ENCODE measurements at places on chromosomes 16 and 17. TPM values are rescaled to one million over a fixed set of nuclear protein-coding genes. Genes with fewer than 3 reads are reported as not detected.

The TPPP3 gene
- 52.6 TPM for polyA plus RNA-seq

DNA sequence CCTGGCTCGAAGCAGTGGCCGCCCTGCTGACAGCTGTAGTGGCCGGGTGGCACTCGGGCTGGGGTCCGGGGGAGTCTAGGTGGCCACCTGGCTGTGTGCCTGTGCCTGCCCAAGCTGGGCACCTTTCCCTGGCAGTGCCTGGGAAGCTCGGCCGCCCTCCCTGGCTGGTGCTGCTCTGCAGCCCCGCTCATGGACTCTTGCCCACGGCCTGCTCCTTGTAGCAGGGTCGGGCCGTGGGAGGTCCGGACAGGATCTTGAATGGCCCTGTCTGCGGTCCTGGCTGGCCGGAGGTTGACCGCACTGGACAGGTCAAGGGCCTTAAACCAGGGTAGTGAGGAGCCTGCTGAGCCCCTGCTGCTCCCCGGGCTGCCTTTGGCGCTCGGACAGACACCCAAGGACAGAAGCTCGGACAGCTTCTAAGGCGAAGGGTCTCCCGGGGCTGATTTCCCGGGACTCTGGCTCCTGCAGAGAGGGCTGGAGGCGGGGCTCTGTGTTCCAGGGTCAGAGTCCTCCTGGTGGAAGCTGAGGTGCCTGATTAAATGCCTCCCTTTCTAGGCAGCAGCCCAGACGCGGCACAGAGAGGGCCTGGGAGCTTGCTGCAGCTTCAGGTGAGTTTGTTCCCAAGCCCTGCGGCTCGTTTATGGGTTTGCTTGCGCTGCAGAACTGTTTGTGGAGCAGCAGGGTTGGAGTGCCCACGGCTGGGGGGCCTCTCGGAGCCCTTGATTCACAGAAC, 6.0 kb downstream of the CAPN15 start:
- no peak for DNase-seq

The TM4SF5 gene
- 2.2 TPM for polyA plus RNA-seq

The GUCY2D gene
- not detected for polyA plus RNA-seq

The ZNF668 gene
- 6.4 TPM for polyA plus RNA-seq

DNA sequence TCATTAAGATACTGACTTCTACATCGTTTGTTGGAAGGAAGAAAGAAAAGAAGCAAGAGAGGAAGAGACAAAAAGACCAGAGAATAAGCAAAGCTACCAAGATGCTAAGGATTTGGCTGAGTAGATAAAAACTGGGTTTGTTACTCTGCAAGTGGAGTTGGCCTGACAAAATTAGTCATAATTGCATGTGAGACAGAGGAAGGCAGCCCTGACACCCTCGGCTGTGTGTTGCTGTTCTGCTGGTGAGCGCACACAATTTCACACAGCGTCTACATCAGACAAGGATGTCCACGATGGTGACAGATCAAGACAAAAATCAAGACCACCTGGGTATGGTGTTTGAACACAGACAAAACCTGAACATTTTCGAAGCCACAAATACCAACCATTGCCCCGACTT, 75.4 kb upstream of the FA2H start:
- no peak for DNase-seq

DNA sequence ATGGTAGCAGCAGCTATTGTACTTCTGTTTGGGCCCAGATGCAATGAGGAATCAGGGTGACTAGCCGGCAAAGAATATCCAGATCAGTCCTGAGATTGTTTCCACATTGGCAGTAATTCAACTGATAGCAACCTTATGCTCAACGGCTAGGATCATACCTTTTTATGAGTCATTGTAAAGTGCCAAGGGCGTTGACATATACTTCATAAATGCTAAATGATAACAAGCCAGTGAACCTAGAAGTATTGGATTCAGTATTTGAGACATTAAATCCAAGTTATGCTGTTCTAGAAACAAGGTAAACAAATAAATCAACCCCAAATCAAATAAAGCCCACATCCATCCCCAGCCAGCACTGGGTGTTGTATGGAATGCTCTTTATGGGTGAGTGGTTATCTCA, 207.1 kb upstream of the ZFHX3 start:
- no peak for DNase-seq

DNA sequence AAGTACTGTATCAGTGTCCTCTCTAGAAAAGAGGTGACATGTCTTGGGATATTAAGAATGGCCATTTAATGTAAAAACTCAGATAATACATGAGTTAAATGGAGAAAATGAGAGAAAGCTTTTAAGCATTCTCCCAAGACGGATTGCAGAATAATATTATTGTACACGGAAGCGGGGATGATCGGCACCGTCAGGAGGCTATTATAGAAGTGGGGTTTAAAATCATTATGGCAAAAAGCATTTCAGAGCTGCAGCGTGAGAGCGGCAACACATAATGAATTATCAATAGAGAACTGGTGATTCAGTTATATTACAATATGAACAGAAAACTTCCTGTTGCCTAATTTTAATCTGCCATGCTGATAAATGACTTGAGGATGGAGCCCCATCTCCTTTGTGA, 261.7 kb upstream of the IRX3 start:
- no peak for DNase-seq

The SSTR5 gene
- polyA plus RNA-seq, result 0.17 TPM

The MAFG gene
- 9.6 TPM for polyA plus RNA-seq

DNA sequence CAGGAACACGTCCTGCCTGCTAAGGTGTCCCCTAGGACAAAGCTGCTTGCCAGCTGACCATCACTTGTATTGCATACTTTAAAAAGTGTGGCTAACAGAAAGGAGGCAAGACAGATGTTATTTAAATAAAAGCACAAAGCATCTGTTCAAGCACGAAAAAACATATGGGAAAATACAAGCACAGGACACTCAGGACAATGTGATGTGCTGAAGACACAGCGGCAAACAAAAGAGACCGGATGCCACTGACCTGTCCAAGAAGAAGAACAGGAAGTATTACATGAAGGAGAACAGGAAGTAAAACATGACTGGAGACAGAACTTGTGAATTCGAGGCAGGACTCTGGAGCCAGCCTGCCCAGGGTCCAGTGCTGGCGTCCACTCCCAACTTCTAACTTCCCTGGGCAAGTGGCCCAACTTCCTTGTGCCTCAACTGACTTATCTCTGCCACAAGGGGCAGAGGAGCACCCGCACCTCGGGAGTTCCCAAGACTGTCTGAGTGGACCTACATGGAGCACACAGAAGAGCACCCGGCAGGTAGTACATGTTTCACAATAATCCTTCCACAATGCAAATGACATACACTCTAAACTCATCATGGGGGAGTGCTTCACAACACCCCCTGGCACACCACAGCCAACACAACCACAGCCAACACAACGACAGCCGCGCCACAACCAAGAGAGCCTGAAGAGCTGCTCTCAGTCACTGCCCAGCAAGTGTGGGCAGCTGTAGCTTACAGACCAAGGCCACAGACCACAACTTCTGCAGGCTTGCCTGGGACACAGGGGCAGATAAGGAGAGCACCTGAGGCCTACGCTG, 36.6 kb downstream of the ANKRD11 start:
- no peak for DNase-seq

- no peak for DNase-seq
These were observed 71.1 kb upstream of the AMZ2 start for GRCh38 chr17:68176718-68177117.

GRCh38 chr17:65553646-65554552, 7.5 kb downstream of the AXIN2 start:
- DNase-seq, result no peak

DNA sequence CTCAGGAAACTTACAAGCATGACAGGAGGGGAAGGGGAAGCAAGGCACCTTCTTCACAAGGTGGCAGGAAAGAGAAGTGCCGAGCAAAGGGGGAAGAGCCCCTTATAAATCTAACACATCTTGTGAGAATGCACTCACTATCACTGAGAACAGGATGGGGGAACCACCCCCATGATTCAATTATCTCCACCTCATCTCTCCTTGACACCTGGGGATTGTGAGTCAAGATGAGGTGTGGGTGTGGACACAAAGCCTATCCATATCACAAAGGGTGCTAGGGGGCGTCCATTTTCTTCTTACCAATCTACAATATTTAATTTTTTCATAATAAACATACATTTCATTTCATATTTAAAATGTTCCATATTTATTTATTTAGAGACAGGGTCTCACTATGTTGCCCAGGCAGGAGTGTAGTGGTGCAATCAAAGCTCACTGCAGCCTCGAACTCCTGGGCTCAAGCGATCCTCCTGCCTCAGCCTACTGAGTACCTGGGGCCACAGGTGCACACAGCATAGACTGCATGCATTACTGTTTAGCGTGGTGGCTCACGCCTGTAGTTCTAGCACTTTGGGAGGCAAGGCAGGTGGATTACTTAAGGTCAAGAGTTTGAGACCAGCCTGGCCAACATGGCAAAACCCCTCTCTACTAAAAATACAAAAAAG, 26.5 kb upstream of the FAAP100 start:
- no peak for DNase-seq

- DNase-seq, result no peak
These were observed 3.8 kb upstream of the ZNF764 start for GRCh38 chr16:30562021-30562420.

DNA sequence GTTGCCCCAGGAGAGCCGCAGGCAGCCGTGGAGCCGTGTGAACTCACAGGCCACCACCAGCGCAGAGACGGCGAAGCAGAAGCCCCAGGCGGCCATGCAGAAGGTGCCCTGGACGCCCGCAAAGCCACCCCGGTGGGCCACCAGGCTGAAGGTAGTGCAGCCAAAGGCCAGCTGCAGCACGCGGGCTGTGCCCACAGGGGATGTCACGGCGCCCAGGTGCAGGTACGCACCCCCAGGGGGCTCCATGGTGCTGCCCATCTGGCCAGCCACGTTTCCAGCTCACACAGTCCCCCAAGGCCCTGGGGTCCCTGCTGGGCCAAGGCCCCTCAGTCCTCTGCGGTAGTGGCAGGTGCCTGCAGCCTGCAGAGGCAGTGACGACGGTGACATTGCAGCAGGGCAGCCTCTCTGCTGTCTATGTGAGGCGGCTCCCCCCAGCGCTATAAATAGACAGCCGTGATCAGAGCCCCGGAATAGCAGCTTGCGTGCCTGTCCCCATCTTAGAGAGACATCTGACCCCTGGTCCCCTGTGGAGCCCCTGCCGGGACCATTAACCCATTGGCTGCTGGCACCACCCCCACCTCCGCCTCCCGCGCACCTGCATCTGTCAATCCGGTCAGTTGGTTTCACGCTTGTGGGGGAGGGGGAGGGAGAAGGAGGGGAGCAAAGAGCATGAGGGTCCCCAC, 4.5 kb upstream of the PYCR1 start:
- DNase-seq, result no peak

DNA sequence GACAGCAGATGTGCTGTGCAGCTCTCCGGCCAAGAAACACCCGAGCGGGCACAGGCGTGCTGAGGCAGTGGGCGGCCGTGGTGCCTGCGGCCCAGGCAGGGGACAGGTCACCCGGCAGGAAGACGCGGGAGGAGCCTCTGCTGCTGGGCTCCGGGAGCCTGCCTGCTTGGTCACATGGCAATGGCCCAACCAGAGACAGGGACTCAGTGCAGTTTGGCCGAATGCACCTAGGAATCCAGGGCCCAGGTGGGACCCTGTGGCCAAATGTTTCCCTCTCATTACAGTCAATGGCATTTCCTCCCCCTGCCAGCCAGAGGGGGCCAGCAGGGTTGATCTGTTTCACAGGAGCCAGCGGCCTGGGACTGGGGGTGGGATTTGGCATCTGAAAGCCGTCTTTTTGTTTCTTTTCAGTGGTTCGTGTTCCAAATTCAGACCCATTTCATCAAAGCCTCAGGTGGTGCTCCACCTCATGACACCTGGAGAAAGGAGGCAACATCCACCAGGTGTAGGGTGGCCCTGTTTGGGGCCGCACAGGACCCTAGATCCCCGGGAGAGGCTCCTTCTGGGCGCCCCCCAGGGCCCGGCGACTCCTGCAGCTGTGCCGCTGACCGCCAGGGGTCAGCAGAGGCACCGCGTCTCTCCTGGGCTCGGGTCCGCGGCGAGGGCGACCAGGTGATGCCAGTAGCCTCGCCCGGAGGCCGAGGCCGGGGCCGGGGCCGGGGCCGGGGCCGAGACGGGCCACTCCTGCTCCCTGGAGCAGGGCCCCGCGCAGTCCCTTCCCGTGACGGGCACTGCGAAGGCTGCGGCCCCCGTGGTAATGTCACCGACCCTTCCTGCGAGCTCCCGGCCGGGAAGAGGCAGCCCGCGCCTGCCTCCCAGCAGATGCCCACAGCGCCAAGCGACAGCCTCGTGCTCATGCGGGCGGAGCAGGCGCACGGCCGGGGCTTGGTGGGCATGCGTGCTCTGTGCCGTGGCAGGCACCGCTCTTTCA, 118.5 kb downstream of the C16orf78 start:
- peak; percentile 38 for DNase-seq

All from left renal pelvis (tissue), 4 donors.